Daoy (cell line): ENCODE measurements at places on chromosomes 1 and 21.

DNA sequence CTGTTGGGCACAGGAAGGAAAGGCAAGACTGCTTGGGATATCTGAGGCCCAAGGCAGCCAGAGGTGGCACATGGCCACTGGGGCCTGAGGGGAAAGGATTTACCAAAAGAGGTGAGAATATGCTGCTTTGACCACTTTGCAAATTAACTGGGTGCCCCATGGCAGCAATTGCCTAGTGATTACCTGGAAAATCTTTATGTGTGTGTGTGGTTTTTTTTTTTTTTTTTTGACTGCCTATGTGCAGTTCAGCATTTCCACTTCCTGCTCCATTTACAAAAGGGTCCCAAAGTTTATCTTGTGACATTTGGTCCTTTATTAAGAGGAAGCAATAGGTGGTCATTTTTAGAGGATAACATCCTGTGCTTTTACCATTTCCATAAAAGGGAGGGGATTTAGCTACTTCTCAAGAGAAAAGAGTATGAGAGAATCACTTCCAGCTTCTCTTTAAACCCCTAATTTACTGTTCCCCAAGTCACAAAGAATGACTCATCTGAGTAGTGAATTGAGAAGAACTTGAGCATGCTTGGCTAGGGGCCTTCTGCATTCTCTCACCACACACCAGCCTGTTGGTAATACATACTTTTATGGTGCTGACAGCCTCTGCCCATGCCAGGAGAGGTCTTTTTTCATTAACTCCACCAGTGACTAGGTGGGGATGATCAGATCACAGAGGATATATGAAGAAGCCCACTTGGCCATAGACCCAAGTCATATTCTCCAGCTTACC, 52.1 kb downstream of the SYDE2 start:
- DNase-seq: peak; percentile 24

GRCh38 chr1:164640686-164641352, 81.8 kb downstream of the PBX1 start:
- no peak for DNase-seq

DNA sequence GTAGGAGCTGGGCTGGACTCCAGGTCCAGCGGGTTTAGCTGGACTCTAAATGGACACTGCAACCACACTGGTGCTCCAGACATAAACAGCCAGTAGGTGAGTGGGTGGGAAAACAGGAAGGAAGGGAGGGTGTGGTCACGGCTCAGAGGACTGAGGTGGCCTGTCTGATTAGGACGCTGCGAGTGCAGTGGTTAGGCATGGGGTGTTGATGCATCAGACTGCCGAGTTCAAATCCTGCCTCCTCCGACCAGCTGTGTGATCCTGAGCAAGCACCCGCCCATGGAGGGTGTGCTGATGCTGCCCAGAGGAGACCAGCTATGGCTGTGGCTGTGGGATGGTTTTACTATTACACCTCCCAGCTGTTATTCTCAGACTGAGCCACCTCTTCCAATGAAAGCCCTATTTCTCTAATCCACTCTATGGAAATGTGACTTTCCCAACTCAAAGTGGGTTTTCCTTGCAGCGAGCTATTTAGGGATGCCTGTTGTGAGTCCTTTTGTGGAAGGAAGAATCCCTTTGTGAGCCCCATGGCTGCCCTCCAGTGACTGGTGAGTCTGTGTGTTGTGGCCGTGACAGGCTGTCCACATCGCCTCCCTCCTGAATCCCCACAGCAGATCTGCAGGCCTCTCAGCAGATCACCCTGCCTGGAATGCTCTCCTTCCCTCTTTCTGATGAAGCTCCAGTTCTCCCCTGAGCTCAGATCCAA, 56.6 kb upstream of the EDN2 start:
- peak; percentile 73 for DNase-seq

DNA sequence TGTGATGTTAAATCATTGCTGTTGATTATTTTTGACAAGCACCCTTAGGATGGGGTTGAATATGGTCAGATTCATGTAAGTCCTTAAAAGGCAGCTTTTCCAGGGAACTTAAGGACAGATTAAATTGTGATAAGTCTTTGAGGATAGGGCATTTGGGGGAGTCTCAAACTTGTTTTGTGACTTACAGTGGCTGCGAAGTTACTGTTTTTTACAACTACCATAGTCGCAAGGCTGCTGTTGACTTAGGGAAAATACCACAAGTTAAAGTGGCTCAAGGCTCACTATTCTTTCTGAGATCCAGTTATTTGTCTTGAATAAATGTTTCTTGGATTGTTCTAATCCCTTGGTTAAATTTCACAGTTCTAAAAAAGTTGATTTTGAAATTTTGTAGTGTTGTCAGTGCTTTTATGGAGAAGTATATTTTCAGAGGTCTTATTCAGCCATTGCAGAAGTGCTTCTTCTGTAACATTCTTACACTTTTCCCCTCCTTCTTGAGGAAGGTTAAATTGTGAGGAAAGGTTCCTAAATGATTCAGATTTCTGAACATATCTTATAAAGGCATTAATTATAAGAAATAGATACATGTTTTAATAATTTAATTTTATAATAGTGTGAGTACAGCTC, 47.0 kb upstream of the MPC2 start:
- DNase-seq: no peak

- no peak for DNase-seq
Observed at GRCh38 chr1:19665186-19665495, 466 bp downstream of the HTR6 start.

GRCh38 chr1:234604495-234605398, 5.2 kb downstream of the IRF2BP2 start:
- DNase-seq: no peak
